ENCODE measurements at places on chromosomes 11 and 22. TPM values are rescaled to one million over a fixed set of nuclear protein-coding genes. Genes with fewer than 3 reads are reported as not detected.

The TYMP gene
- total RNA-seq = 52.8 TPM

The ALDH3B1 gene
- 15.0 TPM for total RNA-seq

DNA sequence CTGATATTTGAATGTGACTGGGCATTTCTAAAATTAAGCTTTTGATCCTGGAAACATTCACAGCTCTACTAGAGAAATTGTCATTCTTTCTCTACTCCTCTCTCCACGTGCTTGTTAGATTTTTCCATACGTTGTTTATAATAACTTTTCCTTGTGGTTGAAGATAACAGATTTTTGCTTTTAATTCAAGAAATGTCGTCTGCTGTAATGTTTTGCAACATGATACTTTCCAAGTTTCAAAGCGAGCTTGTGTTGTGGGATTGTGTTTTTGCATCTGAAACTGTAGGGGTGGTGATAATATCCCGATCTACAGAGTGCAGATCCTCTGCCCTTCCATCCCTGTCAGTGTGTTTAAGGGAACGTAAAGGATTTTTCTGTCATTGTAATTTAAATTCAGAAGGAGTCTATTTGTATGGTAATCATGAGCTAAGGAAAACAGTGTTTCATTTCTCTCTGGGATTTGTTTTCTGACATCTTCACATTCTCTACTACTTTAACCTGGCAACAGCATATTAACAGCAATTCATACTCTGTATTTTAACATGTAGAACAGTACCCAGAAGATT, 321.4 kb downstream of the FAT3 start:
- DNase-seq = no peak

- no peak for DNase-seq
Observed at GRCh38 chr11:78737891-78738290, 163.2 kb upstream of the NARS2 start.

- no peak for DNase-seq
Observed at GRCh38 chr11:118476676-118477075, 40.4 kb downstream of the KMT2A start.

GRCh38 chr11:44310463-44311272, 729 bp upstream of the ALX4 start:
- DNase-seq = no peak

DNA sequence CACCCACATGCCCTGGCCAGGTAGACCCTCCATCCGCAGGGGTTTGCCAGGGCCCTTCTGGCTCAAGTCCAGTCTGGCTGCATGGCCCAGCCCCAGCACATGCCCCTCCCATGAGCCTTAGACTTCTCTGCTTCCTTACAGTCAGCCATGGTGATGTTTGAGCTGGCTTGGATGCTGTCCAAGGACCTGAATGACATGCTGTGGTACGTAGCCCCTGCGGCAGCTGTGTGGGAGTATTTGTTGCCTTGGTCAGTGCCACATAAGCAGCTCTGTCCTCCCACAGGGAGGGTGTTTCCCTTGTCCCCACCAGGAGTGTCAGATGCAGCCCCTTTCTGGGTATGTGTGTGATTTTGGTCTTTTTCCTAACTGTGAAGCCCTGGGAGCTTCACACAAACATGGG, 17.5 kb downstream of the CDC45 start:
- DNase-seq = no peak

DNA sequence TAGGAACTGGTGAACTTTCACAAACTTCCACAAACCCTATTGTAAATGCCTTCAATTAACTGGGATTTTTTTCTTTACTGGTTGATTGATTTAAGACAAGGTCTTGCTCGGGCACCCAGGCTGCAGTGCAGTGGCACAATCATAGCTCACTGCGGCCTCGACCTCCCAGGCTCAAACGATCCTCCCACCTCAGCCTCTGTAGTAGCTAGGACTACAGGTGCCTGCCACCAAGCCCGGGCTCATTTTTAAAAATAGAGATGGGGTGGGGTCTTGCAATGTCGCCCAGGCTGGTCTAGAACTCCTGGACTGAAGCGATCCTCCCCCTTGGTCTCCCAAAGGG, 35.7 kb upstream of the POLA2 start:
- no peak for DNase-seq
